ENCODE measurements at places on chromosomes 6 and 20.

DNA sequence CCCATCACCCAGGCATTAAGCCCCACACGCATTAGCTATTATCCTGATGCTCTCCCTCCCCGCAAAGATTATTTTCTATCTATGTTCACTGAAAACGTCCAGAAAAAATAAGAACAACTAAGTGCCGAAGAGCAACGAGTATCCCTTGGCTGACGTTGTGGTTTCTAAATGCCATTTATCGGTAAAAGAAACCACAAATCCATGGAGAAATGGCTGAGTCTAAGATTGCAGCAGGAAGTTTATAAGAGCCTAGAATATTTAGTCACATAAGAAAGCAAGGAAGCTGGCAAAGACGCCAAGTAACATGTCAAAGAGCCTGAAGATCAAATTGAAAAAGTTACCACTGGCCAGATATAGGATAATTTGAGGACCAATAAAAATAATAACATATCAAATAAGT lies 18.1 kb upstream of the NOX3 start:
- DNase-seq = no peak

DNA sequence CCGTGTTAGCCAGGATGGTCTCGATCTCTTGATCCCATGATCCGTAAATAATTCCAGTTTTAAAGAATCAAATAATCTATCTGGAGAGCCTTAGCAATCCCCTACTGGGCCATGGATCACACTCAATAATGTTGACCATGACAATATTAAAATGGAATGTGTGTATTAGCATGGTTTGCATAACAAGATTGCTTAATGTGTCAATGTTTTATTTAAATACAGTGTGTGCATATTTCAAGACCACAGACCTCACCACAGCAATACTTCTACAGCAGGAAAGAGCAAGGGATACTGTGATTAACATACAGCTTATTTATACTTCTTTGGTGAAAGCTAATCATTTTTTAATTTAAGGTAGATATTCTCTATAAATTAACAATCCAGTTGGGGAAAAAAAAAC lies 470.4 kb downstream of the TFAP2B start:
- DNase-seq = no peak

GRCh38 chr6:158772851-158773371 lies 46.3 kb downstream of the EZR start:
- DNase-seq = no peak

- no peak for DNase-seq
These were observed 78.4 kb upstream of the TMEM170B start for GRCh38 chr6:11459079-11459610.

DNA sequence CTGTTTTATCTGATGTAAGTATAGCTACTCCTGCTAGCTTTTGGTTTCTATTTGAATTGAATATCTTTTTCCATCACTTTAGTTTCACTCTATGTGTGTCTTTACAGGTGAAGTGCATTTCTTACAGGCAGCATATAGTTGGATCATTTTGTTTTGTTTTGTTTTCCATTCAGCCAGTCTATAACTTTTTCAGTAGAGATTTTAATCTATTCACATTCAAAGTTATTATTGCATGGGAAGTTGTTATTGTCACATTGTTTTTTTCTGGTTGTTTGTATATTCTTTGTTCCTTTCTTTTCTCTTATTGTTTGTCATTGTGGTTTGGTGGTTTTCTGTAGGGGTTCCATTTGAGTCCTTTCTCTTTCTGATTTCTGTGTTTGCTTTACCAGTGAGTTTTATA lies 151.2 kb downstream of the PDE10A start:
- DNase-seq = no peak

DNA sequence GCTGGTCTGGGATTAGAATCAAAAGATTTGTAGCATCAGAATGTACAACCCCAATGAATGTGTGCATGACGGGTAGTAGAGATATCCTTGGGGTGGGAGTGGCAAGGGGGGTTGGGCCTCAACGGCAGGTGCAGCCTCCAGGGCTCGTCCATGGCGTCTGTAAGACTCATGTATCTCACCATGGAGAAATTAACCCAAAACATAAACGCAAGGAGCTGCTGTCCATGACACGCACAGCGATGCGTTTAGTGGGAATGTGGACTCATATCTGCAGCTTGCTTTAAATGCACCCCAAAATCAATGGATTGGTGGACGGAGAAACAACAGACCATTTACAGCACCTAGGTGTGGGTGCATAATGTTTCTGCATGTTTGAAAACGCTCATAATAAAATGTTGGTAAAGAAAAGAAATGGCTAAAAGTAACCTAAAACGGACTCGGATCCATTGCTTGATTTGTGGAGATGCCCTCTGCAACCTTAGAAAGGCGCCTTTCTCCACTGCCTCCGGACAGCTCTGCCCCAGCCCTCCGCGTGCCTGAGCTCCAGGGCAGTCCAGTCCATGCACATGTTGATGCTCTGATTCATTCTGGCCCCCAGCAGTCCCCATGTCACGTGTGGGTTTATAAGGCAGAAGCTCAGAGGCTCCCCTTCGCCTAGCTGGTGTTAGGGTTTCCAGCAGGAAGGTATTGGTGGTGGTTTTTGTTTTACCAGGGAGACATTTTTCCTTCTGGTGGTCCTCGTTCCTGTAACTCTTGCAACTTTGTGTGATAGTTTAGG lies 24.5 kb downstream of the PYGB start:
- DNase-seq = no peak

DNA sequence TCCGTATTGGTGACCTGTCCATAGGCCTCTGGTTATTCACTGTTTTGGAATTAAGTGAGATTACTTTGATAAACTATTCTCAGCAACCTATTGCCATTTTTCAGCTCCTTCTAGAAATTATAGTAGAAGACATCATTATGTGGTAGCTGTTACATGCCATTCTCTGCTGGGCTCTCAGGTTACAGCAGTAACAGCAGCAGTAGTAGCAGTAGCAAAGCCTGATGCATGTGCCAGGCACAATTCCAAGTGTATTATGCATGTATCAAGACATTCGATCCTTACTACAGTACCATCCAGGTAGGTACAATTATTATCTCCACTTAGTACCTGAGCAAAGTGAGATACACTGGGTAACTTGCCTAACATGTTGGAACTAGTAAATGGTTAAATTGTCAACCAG lies 74.3 kb downstream of the RPS12 start:
- no peak for DNase-seq

All from progenitor cell of endocrine pancreas (in vitro differentiated cells).